ENCODE measurements at places on chromosomes 1 and 21.
A peak's percentile ranks its signal among the peaks of the same experiment; 100 is the strongest.

DNA sequence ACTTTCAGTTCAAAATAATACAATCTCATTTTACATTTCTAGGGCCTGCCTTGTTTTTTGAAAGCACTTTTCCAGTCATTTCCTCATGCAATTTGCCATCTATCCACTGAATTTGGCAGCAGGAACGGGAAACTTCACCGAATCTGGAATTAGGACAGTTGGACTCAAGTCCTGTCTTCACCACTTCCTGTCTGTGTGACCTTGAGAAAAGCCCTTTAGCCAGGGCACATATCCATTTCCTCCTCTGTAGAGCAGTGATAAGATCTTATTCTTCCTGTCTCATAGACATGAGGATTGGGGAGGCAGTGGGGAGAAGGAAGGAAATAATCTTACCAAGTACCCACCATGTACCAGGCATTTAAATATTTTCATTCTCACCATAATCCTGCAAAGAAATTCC lies 12.0 kb downstream of the VAV3 start:
- DNase-seq = no peak

- peak; percentile 91 for DNase-seq
Observed at GRCh38 chr1:46401964-46402626, 8.0 kb downstream of the FAAH start.

GRCh38 chr1:118987468-118988185 lies 516 bp downstream of the TBX15 start:
- no peak for DNase-seq

GRCh38 chr1:65146908-65147423 lies 1.0 kb upstream of the AK4 start:
- no peak for DNase-seq

- no peak for DNase-seq
Observed at GRCh38 chr1:161736335-161736969, 13.1 kb upstream of the DUSP12 start.

- peak; percentile 90 for DNase-seq
Observed at GRCh38 chr1:168121401-168122011, 15.2 kb downstream of the GPR161 start.

GRCh38 chr1:4736254-4736653 lies 81.8 kb downstream of the AJAP1 start:
- no peak for DNase-seq

DNA sequence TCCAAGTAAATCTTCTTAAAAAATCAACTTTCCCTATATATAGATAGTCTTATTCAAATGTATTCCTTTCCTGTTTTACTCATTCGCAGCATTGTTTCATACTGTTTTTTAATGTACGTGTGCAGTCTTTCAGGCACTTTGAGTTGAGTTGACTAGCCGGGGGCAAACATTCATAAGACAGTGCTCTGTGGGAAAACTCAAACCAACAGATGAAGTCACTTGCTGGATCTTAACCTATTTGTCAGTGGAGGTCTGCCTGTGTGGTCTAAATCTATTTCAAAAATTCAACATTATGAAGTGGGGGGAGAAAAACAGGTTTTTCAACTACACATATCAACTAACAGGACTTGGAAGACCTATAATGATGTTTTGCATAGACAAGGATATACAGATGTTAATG lies 6.2 kb downstream of the HSD11B1 start:
- no peak for DNase-seq

Measured in hepatic stellate cell (primary cell).